Type B pancreatic cell (in vitro differentiated cells): ENCODE measurements at places on chromosomes 7 and 10. TPM values are rescaled to one million over a fixed set of nuclear protein-coding genes. Genes with fewer than 3 reads are reported as not detected.

- DNase-seq, result no peak
Measured at GRCh38 chr10:19762026-19762425, 54.2 kb upstream of the PLXDC2 start.

DNA sequence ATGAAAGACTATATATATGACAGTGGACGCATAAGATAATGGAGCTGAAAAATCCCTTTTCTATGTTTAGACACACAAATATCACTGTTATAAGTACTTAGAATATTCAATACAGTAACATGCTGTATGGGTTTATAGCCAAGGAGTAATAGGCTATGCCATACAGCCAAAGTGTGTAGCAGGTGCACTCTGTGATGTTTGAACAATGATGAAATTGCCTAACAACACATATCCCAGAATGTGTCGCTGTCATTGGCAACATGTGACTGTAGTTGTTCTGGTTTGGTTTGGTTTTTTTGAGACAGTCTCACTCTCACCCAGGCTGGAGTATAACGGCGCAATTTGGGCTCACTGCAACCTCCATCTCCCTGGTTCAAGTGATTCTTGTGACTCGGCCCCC, 26.1 kb downstream of the NOM1 start:
- DNase-seq, result no peak

Gene NANOS1
- total RNA-seq, result 10.1 and 14.4 TPM in 2 replicates

- DNase-seq, result no peak
Measured at GRCh38 chr7:116810267-116811116, 51.9 kb upstream of the CAPZA2 start.

Gene HABP2
- 7.5 and 20.5 TPM in 2 replicates for total RNA-seq

DNA sequence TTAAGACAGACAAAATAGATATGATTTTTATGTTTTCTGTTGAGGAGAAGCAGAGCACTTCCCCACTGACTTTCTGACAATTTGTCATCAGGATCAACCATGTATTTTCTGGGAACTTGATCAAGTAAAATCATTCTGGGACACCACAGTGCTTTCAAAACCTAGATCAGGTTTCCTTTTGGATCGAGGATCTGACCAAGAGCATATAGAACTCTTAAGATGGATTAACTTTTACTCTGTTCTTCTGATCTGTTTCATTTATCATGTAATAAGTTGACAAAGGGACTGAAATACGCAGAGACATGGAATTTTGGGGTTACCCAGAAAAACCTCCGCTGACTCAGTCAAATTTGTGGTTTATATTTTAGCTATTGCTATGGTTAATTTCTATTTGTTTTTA, 136.0 kb upstream of the WNT16 start:
- no peak for DNase-seq

DNA sequence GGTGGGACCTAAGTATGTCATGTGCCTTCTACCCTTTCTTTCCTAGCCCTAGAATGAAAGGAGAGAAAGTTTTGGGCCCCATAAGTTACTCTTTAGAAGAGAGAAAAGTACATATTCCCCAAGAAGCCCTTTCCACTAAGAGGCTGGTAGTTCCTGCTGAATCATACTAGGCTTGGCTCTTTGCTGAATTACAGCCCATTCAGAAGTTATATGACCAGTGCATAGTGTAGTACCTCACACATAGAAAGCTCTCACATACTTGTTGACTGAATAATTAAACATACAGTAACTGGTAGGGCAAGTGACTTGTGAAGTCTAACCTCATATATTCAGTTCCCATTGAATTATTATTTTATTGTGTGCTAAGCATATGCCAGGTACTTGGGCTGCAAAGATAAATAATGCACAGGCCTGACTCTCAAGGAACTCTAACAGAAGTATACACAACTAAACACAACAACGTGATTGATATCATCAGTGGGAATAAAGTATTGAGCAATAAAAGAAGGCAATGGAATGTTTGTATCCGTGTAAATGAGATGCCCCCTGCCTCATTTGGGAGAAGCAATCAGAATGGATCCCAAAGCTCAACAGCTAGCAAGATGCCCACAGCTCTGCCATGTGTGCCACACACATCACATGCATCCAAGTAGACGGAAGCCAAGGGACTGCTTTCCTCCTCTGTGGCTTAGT, 38.9 kb upstream of the UBN2 start:
- DNase-seq, result no peak

- no peak for DNase-seq
Measured at GRCh38 chr7:95619921-95620320, 23.6 kb upstream of the PDK4 start.

- no peak for DNase-seq
Measured at GRCh38 chr10:5423771-5424170, 11.4 kb downstream of the NET1 start.

- no peak for DNase-seq
Measured at GRCh38 chr10:8043569-8044306, 10.8 kb upstream of the GATA3 start.

DNA sequence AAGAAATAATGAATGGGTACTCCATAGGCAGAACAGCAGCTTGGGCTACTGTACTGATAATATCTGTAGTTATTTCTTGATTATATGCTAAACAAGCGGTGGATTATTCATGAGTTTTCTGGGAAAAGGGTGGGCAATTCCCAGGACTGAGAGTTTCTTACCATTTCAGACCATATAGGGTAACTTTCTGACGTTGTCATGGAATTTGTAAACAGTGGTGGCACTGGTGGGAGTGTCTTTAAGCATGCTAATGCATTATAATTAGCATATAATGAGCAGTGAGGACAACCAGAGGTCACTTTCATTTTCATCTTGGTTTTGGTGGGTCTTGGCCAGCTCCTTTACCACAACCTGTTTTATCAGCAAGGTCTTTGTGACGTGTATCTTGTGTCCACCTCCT, 399.7 kb downstream of the CDC14C start:
- no peak for DNase-seq

Gene LRRC61
- 13.0 and 17.7 TPM in 2 replicates for total RNA-seq

Gene ZPBP
- total RNA-seq, result not detected in 2 replicates

- no peak for DNase-seq
Measured at GRCh38 chr10:75067272-75067671, 44.2 kb upstream of the SAMD8 start.

Gene ENTPD7
- total RNA-seq, result 22.9 and 32.8 TPM in 2 replicates

- DNase-seq, result no peak
Measured at GRCh38 chr10:55024713-55025112, 223.7 kb upstream of the PCDH15 start.

GRCh38 chr7:113444261-113444660, 325.9 kb upstream of the SMIM30 start:
- no peak for DNase-seq

Gene PCDH15
- total RNA-seq, result 1.3 and 3.5 TPM in 2 replicates

- no peak for DNase-seq
Measured at GRCh38 chr10:131973160-131973951, 8.4 kb downstream of the BNIP3 start.

Gene MYL7
- 1.6 and 2.5 TPM in 2 replicates for total RNA-seq

DNA sequence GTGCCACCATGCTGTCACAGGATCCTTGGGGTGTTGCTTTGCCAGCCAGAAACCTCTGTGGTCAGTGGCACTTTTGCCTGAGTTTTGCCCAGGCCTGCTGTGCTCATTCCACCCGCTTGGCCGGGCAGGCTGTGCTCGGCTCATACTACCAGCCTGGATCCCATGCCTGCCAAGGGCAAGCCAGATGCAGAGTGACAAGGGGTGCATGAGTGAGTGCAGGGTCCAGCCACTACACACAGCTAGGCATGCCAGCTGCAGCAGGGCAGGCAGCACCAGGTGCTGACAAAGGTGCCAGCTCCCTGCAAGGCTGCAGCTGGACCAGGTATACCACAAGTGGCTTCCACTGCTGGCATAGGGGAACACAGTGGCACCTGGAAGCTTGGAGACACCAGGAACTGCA, 28.6 kb downstream of the C10orf67 start:
- DNase-seq, result no peak

Gene CARD11
- total RNA-seq, result 11.6 and 43.1 TPM in 2 replicates

DNA sequence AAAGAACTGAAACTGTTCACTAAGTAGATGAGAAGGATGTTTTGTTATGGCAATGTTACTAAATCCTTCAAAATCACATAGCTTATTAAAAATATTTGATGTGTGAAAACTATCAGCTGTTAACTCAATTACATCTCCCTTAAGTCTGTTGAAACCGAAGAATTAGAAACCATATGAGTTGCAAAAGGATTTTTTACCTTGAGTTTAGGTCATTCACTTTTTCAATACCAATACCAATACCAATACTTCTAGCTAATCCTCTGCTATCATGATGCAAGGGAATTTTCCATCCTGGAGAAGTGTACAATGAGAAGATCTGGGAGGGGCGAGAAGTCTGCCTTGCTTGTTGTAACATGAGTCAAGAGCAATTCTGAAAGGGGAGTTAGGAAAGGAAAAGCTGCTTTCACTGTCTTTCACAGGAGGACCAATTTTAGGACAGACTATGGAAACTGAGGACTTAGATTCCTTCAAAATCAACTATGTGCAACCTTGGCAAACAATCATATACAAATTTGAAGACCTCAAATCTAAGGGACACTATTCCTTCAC, 199.7 kb downstream of the IMMP2L start:
- no peak for DNase-seq

Gene PRKCQ
- total RNA-seq, result 1.6 and 2.0 TPM in 2 replicates

DNA sequence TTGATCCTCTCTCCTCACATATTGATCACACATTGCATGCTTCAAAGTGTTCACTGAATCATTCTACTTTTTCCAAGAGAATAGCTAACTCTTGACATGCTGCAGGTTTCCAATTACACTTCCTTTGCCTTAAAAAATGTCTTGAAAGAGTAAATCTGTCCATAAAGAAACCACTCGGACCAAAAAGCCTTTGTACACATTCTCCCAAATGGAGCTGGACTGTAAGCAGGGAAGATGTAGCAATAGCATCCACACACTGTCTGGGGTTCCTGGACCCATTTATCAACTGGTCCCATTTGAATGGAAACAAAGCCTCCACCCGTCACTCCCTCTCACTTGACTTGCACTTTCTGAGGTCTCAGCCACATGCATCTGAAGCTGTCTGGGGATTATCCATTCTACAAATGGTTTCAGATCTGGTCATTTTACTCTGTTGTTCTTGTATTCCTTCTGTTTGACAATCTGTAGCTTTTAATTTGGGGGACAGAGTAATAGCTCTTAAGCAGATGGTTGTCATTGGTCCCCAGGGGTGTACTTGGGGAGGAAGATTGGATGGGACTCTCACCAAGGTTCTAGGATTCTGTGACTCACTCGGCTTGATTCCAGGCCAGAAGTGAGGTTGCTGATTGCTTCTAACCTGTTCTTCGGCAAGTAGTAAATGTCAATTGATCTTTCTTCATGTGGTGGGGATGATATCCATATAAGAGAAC, 203.5 kb downstream of the HIBADH start:
- DNase-seq, result no peak

Gene GSTO2
- 2.8 and 8.2 TPM in 2 replicates for total RNA-seq

GRCh38 chr10:132612571-132613504, 75.3 kb downstream of the INPP5A start:
- DNase-seq, result no peak

- no peak for DNase-seq
Measured at GRCh38 chr7:6074612-6075380, 43.6 kb downstream of the ANKRD61 start.

- no peak for DNase-seq
Measured at GRCh38 chr7:139422126-139422525, 61.3 kb downstream of the KLRG2 start.

DNA sequence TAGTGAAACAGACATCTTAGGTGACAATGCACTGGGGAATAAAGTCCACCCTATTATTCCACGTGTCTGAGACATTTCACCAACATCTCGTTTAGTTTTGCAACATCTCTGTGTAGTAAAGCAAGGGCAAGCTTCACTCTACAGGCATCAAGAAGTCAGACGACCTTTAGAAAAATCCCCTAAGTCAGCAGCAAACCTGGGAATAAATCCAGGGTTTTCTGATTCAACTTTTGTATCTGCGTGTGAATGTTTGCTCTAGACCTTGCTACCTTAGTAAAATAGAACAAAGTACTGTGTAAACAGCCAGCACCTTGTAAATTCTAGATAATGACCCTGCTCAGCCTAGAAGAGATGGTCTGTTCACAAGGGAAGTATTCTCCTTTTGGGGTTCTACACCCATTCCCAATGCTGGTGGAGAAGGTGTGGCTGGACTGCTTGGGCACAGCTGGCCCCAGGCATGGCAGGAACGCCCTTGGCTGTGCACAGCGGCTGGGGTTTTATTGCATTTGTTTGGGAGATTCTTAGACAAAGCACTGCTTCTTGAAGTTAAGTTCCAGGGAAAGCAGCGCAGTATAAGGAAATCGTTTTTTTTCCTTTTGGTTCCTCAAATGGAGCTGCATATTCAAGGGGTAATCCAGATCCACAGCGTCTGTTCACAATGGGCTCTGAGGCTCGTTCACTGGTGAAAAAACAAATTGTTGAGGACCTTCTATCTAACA, 38.3 kb upstream of the GALNTL5 start:
- DNase-seq, result no peak

Gene GIMAP4
- total RNA-seq, result not detected in 2 replicates
